ENCODE measurements at places on chromosomes 7 and 10.

- no peak for DNase-seq
Measured at GRCh38 chr7:50594734-50595485, 29.7 kb upstream of the DDC start.

DNA sequence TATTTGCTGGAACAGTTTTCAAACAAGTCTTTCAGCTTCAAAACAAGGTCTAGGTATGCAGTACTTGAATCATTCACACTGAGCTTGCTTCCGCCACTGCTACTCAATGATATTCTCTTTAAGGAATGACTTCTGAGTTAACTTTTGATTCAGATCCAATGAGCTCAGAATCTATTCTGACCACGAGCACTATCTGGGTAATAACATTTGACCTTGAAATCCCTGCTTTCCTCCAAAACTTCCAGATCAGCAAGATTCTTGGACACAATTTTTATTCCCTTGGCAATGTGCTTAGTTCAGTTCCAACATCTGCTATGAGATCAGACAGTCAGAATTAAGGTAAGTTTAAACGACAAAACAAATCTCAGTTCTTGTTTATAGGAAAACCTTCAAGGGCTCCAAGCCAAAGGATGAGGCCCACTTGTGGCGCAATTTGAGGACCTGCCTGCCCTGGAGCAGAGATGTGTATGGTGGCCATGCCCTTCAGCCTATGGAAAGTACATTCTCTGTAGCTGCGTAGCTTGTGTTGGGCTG lies 87.2 kb downstream of the RNF216 start:
- DNase-seq = no peak

DNA sequence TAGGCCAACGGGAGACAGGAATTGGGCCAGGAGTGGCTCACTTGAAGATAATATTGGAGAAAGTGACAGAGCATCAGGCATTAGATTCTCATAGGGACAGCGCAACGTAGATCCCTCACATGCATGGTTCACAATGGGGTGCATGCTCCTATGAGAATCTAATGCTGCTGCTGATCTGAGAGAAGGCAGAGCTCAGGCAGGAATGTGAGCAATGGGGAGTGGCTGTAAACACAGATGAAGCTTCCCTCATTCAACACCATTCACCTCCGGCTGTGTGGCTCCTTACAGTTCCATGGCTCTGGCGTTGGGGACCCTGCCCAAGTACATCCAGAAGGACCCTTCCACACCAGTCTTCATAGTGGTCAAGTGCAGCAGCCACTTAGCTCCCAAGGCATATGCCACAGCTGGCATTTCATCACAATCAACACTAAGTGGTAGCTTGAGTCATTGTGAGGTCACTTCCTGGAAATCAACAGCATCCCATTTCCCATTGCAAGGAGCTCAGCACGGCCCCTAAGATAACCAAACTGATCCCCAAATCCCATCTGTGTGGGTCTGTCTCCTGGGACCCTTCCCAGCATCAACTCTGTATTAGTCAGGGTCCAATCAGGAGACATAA lies 174.5 kb downstream of the TPST1 start:
- DNase-seq = no peak

- DNase-seq = no peak
Measured at GRCh38 chr7:26420422-26421019, 128.9 kb downstream of the SNX10 start.
